ENCODE measurements at places on chromosomes 12 and 14. TPM values are rescaled to one million over a fixed set of nuclear protein-coding genes. Genes with fewer than 3 reads are reported as not detected.

MUCL1 gene
- total RNA-seq = not detected

SDR9C7 gene
- 11.0 TPM for total RNA-seq

CYP27B1 gene
- total RNA-seq = 1.7 TPM

GRCh38 chr14:50343434-50343833 lies 31.3 kb downstream of the DMAC2L start:
- no peak for DNase-seq

DNA sequence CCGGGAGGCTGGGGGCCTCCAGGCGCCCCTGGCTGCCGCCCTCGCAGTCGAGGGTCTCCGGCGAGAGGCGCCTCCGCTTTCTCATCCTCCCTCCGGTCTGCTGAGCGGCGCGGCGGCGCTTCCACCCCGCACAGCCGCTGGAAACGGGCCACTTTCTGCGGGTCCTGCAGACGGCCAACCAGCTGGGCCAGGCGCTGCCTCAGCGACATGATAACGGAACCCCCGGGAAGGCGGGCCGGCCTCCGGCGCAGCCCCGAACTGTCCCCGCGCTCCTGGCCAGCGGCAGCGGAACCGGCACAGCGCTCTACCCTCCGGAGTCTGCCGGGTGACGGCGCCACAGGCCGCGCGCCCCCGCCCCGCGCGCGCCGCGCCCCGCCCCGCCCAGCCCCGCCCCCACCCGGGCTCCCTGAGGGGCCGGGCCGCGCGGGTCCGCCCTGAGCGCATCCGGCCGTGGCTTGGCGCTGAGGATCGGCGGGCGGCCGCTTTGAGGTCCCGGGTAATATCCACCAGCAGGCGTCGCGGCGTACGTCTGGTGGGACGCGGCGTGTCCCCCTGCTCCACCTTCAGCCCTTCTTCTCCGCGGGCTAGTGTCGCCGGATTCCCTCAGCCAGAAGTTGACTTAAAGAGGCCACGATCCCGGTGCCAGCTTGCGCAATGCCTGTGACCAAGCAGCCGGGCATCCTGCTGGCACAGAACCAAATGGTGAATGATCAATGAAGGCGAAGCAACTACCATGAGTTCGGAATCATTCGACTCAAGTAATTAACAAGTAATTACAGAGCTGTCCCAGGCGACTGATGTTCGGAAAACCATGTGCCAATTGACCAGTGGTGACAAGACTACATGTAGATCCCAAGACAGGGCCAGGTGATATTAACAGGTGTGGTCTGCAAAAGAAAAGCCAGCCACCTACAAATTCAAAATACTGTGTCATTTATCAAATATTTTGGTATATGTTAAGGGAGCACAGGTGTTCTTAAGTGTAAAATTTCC lies at the start of gene SGPP1:
Gene SGPP1, minus strand, starts transcription at position 330 of the 993 bp plus-strand sequence. Its CDS starts 121 bp downstream, at position 209.
- peak; percentile 95 for DNase-seq

DNA sequence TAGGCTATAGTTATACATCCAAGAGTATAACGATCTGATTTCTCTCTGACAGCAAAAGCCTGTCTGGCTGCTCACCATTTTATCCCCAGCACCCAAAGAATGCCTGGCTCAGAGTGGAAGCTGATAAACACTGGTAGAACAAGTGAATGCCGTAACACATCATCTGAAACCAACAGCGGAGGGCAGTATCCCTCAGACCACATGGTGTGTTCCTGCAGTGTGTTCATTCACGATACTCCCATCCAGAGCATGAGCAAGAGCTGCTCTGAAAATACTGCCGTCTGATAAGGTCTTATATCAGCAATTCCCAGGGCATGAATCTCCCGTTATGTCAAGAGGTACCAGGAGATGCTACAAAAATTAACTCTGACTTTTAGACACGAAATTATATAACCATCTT lies 95.9 kb downstream of the TTC7B start:
- no peak for DNase-seq

Measured in vagina (tissue), 2 donors.